Stimulated activated CD8-positive, alpha-beta memory T cell treated with anti-CD3 and anti-CD28 coated beads, Interleukin-4, amount 100 ng/mL, for 1 hour (primary cell): ENCODE measurements at places on chromosomes 1 and 21.
A peak's percentile ranks its signal among the peaks of the same experiment; 100 is the strongest.

- DNase-seq = no peak
Measured at GRCh38 chr1:169886931-169887330, 6.8 kb downstream of the SCYL3 start.

- DNase-seq = no peak
Measured at GRCh38 chr1:32115496-32115895, 7.6 kb downstream of the KPNA6 start.

DNA sequence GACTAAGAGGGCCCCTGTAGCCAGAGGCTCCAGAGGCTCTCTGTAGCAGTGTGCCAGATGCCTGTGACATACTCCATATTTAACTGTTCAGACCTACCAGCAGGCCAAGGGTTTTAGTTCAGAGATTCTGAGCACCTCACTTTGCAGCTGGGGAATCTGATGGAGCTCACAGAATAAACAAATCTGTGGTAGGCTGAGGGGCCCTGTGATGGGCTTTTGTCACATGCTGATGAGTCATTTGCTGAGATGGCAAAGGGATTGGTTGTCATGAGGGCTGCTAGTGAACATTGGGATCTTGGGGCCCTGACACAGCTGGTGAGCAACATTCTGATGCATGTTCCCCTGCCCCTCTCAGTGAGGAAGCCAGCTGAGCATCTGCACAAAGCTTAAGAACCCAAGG lies 482.2 kb downstream of the CAMTA1 start:
- no peak for DNase-seq

- DNase-seq = no peak
Measured at GRCh38 chr1:68442822-68443556, 6.8 kb downstream of the RPE65 start.

GRCh38 chr1:44408632-44409602 lies 3.9 kb downstream of the RNF220 start:
- DNase-seq = no peak

DNA sequence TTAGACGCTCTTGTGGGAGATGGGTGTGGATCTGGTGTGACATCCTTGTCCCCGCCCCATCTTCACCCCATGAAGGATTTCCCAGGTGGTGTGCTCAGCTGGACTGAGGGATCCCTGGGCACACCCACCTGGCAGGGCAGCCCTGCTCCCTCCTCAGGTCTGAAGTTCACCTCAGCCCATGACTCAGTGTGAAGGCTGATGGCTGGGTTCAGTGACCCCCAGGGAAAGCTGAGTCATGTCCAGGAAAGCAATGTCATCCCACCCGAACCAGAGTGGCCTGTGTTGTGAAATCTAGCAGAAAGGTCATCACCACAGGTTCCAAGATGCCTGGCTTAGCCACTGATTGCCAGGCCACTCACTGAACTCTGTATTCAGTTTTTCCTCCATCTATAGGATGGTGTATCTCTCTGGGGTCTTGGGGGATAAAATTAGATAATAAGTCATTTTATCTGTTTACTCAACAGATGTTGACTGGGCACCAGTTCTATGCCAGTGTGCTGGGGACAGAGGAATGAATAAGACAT lies 97.7 kb upstream of the JUN start:
- no peak for DNase-seq

DNA sequence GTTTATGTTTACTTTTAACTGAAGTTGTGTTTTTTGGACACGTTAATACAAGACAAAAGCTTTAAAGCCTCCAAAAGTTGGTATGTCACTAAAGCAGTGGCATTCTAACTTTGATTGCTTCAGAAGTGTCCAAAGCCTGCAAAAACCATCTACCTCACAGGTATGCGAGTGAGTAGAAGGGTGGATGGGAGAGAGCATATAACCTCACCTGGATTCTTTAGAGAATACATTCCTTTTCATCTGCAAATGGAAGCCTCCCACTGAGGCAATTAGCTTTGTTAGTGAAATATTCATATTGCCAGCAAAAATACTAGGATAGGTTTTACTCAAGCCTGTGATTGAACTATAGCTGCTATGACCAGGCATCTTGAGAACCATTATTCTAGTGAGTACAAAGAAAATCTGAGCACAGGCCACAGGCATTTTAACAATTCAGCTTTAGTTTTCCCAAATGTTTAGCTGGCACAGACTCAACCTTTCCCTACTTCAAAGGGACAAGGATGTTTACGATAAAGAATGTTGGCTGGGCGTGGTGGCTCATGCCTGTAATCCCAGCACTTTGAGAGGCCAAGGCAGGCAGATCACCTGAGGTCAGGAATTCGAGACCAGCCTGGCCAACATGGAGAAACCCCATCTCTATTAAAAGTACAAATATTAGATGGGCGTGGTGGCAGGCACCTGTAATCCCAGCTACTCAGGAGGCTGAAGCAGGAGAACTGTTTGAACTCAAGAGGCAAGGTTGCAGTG lies 39.7 kb downstream of the MAP3K21 start:
- no peak for DNase-seq

DNA sequence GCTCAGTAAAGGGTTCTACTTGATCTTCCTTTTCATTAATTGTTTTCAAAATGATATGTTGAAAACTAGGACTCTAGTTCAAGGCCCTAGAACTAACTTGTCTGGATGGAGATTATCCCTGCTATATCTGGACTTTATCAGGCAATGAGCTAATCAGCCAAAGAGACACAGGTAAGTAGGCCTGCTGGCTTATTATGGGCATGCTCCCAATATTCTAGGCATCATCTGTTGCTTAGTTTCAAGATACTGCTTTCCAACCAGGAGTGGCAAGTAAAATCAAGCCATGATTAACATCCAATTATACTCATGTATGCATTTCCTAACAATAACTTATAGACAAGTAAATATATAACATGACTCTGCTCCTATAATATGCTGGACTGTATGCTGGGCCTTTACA lies 4.2 kb downstream of the DNASE2B start:
- DNase-seq = no peak

DNA sequence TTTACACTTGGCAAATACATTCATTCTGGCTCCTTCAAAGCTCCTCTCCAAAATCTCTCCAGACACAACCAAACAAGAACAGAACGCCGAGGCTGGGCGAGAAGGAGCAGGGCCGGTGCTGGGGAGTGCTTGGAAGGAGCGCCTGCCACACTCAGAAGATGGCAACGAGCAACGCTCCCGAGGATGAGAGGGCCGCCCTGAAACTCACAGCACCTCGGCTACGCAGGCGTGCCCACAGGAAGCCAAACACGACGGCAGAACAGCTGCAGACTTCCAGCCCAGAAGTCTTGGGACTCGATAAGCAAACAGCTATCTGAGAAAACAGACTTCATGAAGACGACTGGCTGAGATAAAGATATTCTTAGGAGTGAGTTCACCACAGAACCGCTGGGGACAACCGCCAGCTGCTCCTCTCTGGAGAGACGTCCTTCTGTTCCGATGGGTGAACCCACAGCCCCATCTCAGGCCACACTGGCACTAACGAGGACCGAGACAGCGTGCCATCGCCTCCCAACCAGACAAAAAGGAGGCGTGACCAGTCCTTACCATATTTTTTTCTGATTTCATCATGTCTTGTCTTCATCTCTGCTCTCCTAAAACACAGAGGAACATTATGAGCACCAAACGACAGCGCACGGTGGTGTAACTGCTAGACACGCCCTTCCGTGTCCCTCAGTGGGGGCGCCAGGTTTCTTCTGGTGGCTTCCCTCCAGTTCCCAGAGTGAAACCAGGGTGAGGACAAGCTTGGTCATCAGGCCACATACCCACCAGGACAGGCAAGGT lies 18.6 kb downstream of the PTTG1IP start:
- DNase-seq = no peak

GRCh38 chr1:18948048-18948912 lies 8.2 kb downstream of the IFFO2 start:
- DNase-seq = peak; percentile 26

GRCh38 chr1:115112496-115113375 lies 23.4 kb upstream of the TSPAN2 start:
- DNase-seq = peak; percentile 47

DNA sequence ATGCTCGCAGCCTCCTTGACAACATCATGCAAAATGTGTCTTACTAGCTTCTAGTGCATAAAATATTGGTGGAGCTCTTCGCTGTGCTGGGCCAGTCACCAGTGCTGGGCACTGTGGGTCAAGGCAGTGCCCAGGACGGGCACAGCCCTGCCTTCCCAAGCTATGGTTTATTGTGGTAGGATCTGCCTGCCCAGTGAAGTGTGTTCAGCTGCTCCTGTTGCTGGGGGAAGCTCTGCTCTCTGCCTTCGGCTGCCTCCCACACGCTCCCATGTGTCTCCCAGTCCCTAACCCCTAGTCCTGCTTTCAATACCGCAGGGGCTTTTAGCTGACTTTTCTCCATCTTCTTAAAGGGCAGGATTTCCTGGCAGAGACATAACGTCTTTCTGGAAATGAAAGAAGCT lies 15.7 kb downstream of the EPHX1 start:
- no peak for DNase-seq

GRCh38 chr1:210525716-210526454 lies 197.2 kb downstream of the HHAT start:
- DNase-seq = no peak

- no peak for DNase-seq
Measured at GRCh38 chr1:59640851-59641250, 173.9 kb upstream of the HOOK1 start.

GRCh38 chr1:172977296-172978017 lies 73.3 kb downstream of the TNFSF18 start:
- no peak for DNase-seq

GRCh38 chr1:20100632-20101355 lies 18.5 kb downstream of the PLA2G2D start:
- no peak for DNase-seq

- no peak for DNase-seq
Measured at GRCh38 chr21:46634427-46634826, 1.0 kb upstream of the PRMT2 start.

DNA sequence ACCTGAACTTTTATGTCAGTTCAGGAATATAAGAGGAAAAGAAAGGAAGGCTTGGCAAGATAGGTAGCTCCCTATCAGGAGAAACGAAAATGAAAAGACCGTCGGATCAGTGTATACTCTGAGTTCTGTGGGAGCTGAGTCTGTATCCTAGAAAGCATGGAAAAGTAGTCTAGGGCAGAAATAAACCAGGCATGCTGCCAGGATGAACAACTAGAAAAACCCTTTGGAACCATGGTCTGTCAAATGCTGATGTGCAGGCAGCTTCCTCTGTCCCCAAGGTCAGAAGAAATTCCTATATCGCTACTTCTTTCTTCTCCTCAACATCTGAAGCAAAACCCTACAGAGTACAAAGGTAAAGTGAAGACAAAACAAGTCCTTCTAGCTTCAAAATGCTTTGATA lies 268.8 kb downstream of the ST6GALNAC3 start:
- DNase-seq = no peak

DNA sequence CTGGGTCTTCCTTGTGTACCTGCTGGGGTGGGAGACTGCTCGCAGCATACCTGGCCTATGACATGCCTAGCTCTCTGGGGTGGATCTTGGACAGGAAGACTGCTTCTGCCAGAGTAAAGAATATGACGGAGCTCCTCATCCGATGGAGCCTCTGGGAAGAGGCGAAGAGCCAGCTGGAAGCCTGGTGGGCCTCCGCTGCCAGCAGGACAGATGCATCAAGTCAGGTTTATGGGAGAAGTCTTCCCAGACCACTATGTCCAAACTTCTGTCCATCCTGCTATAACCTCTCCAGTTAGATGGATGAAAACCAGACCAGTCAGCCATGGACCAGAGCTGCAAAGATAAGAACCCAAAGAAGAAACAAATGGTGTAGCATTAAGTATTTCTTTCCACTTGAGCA lies 27.7 kb upstream of the NGF start:
- DNase-seq = no peak

GRCh38 chr1:25462732-25463131 lies 32.0 kb downstream of the MACO1 start:
- no peak for DNase-seq

- no peak for DNase-seq
Measured at GRCh38 chr1:24043345-24044032, 63.4 kb upstream of the SRSF10 start.

DNA sequence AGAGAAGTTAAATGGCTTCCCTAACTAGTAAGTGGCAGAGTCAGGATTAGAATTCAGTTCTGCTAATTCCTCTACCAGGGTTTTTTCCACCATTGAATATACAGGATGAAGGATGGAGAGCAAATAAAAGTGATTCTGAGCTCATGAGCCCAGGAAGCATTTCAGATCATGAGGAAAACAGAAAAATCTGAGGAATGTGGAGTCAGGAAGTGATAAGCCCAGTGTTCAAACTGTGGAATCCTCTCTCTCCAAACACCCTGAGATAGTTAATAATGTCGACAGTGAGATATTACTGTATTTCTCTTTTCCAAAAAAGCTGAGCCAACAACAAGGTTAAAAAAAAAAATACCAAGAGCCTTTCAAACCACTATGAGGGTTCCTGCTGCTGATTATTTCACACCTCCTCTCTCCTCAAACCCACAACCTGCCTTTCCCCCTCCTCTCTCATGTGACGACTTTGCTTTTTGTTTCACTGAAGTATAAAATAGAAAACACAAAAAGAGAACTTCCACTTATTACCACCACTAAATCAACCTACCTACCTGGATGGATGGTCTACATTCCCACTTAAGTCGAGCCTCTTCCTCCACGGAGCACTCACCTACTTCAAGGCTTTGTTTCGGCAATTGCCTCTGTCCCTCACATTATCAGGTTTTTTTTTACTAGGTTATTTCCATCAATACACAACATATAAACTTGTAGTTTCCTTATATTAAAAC lies 8.9 kb downstream of the SLAMF1 start:
- DNase-seq = no peak

DNA sequence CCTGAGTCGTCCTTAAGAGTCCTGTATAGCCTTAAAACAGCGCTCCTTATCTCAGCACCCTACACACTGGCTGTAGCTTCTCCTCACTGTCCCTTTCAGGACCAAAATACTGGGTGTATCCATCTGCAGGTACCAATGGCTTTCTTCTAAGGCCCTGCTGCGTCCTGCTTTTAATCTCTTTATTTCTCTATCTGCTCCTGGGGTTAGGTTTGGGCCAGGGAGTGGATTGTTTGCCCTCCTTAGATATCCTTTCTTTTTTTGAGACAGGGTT lies 12.1 kb downstream of the IL6R start:
- no peak for DNase-seq

DNA sequence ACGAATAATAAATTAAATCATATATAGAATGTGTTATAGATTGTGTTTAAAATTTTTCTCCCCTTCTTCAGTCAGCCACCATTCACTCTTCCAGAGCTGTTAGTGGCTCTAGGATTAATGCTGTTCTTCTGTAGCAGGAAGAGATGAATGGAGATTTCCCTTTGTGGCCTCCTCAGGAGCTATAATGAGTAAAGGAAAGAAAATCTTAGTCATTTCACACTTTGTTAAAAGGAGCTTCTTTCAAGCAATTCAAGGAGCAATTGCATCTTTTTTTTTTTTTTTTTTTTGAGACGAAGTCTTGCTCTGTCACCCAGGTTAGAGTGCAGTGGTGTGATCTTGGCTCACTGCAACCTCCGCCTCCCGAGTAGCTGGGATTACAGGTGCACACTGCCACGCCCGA lies 23.7 kb upstream of the TMCO2 start:
- DNase-seq = no peak
